ENCODE measurements at places on chromosomes 2 and 18.

DNA sequence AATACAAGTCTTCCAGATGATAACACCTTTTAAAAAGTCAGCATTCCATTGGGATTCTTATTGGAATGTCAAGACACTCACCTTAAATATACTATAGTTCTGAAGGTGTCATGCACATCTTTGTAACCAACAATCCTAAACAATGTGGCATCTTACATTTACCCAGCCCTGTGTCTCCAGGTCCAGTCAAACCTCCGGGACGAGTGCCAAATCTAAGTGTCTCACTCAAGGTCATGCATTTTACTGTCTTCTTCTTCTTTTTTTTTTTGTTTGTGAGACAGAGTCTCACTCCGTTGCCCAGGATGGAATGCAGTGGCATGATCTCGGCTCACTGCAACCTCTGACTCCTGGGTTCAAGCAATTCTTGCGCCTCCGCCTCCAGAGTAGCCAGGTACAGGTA lies 206.9 kb upstream of the FAM98A start:
- no peak for DNase-seq

GRCh38 chr2:69580486-69580885 lies 63.1 kb downstream of the AAK1 start:
- no peak for DNase-seq

GRCh38 chr2:232502511-232502910 lies 14.9 kb upstream of the ECEL1 start:
- no peak for DNase-seq

- DNase-seq: no peak
Observed at GRCh38 chr2:228312172-228312571, 130.7 kb upstream of the SPHKAP start.

- no peak for DNase-seq
Observed at GRCh38 chr2:231522418-231523180, 7.6 kb downstream of the NMUR1 start.

DNA sequence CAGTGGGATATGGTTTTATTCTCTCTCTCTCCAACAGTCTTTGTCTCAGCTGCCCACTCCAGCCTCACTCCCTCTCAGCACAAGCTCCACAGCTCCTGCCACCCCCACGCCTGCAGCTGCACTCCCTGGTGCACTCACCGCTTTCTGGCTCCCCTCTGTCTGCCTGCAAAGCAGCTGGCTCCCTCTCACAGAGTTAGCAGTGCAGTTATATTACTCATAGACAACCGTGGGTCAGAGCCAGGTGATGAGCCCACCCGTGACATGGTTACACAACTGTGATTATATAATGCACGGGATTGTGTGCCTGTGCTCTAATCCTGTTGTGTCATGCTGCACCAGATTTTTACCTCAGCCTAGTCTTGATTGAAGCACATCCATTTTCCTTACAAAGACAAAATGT lies 276.9 kb upstream of the CHAC2 start:
- DNase-seq: no peak

DNA sequence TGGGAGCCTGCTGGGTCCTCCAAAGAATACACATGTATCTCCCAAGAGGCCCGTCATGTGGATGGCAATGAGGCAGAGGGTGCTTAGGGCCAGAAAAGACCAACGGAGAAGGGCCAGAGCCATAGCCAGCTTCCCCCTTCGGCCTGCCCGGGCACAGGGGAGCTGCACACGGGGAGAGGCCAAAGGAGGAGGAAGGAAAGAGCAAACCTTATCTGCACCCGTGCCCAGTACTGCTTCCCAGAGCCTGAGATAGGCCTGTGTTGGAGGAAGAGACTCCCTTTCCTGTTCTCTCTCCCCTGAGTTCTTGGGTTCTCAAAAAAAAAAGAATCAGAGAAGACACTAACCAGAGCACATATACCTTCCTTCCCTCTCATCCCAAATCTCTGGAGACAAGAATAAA lies 250.3 kb downstream of the ANAPC1 start:
- no peak for DNase-seq

DNA sequence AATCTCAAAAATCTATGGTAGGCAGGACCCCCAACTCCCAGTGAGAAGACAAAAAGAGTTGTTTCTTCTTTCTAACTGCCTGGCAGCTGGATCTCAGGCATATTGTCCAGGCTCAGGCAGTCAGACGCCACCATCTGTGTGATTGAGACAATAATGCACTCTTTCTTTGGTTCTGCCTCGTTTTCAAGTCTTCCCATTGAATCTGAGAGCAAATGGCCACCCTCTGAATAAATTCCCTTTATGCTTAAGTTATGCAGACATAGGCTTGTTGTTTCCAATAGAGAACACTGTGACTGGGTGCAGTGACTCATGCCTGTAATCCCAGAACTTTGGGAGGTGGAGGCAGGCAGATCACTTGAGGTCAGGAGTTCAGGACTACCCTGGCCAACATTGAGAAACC lies 15.3 kb upstream of the CD207 start:
- no peak for DNase-seq

GRCh38 chr18:9643549-9643948 lies 29.2 kb upstream of the PPP4R1 start:
- DNase-seq: peak; percentile 91

GRCh38 chr2:8144785-8145184 lies 537.1 kb upstream of the ID2 start:
- DNase-seq: no peak

- DNase-seq: peak; percentile 61
Observed at GRCh38 chr18:33210575-33211189, 229.8 kb downstream of the CCDC178 start.

DNA sequence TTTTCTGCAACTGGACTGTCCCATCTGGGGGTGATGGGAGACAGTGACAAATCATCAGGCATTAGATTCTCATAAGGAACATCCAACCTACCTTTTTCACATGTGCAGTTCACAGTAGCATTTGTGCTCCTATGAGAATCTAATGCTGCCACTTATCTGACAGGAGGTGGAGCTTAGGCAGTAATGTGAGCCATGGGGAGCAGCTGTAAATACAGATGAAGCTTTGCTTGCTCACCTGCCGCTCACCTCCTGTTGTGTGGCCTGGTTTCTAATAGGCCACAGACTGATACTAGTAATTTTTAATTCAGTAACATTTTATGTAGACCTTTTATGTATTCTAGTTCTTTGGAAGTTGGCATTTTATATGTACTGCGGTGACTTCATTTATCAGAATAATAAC lies 180.1 kb upstream of the SPOPL start:
- DNase-seq: no peak

DNA sequence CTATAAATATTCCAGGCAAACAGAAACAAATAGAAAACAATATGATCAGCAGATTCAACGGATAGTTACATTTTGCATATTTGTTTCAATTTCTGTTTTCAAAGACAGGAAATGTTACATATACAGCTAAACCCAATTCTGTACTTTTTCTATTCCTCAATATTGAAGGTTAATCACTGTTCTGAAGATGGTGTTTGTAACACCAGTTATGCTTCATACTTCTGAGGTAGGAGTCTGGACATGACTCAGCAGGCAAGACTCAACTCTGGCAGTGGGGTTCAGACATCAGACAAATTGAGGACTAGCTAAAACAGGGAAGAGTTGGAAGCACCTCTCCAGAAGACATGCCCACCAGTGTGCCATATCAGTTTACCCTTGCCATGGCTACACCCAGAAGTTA lies 16.6 kb downstream of the SERPINB13 start:
- DNase-seq: no peak

Measured in A673 (cell line).